ENCODE measurements at places on chromosomes 6 and 20. TPM values are rescaled to one million over a fixed set of nuclear protein-coding genes. Genes with fewer than 3 reads are reported as not detected.

The ASCC3 gene
- 61.8 TPM for total RNA-seq

The LRFN2 gene
- total RNA-seq, result not detected

The EYA4 gene
- total RNA-seq, result 0.05 TPM

The CST5 gene
- total RNA-seq, result not detected

DNA sequence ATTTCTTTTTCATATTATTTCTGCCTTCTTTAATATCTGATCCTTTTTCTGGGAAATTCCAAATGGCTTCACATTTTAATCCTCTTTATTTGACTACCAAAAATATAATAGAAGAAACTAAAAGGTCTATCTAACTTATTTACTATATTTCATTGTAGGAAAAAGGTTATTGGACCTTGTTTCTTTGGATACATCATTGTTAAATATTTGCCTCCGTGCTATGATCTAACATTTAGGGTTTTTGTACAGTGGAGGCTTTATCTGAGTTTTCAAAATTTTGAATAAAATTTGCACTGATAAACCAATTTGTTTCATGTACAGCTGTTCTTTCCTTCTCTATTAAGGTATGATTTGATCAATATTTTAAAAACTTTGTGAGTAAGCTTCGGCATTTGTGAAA is 109.5 kb downstream of the MEI4 start:
- DNase-seq, result no peak

GRCh38 chr20:38602185-38602581 is 574 bp downstream of the ARHGAP40 start:
- no peak for DNase-seq

DNA sequence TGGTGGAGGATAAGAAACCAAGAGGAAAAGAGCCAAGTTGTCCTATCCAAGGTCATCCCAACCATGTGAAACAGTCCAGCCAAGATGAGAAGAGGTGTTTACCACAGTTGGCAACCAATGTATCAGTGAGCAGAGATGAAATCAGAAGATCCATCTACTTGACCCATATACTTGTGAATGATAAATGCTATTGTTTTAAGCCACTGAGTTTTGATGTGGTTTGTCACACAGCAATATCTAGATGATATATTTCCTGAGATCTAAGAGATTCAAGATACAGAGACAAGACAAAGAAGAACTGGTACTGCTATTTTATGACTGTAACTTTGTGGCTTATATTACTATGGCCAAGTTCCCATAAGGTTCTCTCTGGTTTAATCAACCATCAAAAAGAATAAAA is 721.2 kb downstream of the MAFB start:
- no peak for DNase-seq

DNA sequence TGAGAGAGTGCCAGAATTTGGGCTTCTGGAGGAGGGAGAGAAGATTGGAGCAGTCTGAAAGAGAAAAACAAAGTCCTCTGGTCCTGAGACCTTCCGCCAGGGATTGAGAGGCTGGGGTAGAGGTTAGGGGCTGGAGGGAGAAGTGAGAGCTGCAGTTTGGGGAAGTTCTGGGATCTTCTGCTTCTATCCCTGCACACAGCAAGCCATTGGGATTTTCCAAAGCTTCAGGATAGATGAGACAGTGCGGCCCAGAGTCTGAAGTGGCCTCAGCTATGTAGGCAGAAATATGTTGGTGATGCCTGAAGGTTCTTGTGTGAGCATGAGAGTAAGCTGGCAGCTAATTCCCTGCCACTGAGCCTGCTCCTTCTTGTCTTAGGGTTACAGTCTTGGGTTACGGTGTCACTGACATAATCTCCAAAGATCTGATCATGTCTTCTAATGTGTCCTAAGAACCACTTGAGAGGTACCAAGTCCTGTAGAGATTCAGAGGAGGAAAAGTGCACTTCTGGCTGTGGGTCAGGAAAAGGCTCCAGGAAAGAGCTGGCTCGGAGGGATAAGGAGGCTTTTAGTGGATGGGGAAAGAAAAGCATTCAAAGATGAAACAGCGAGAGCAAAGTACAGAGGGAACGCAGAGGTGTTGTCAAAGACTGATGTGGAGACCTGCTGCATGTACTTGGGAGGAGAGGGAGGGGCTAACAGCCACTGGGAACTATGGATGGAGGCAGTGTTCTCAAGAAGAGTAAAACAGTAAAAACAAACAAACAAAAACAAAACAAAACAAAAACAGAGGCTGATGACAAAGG is 131.1 kb upstream of the MYLIP start:
- no peak for DNase-seq

DNA sequence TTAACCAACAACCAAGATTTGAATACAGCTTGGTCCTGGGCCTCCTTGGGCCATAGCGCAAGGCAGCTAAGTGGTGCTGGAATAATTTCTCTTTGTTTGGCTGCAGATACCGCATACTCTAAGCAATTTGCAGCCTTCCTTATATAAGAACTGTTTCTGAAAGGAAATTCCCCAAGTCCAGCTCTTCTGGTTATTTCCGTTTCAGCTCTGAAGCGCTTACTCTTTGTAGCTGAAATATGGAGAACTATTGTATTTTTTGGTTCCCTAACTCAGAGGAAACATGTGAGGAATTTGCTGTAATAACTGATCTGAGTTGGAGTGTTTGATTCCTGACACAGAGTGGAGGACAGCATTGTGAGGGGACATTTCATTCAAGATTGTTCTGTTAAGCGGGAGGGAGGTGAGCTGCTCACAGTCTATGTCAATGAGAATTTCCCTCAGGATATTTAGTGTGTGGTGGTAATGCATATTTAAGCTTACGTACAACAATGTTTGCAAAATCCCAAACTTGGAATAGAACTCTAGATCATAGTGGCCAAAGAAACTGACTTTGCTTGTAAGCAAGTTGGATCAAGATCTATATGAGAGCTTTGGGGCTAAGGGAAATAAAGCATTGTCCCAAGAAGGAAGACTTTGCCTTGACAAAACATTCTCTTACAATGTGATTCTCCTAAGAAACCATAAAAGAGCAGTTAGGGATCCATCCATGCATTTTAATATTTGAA is 576.6 kb upstream of the FLRT3 start:
- no peak for DNase-seq

DNA sequence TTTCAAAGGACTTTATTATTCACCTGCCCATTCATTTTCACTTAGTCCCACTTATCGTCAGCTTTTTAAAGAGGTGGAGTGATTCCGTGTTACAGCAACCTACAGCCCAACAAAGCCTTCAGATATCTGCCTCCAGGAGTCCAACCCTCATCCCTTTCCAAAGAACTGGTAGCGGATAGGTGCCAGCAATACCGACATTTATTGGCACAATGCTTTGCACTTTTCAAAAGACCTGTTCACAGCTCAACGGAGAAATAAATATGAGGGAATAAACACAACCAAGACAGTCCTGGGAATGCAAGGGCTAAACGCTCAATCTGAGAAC is 819 bp upstream of the MTRF1L start:
- DNase-seq, result no peak

DNA sequence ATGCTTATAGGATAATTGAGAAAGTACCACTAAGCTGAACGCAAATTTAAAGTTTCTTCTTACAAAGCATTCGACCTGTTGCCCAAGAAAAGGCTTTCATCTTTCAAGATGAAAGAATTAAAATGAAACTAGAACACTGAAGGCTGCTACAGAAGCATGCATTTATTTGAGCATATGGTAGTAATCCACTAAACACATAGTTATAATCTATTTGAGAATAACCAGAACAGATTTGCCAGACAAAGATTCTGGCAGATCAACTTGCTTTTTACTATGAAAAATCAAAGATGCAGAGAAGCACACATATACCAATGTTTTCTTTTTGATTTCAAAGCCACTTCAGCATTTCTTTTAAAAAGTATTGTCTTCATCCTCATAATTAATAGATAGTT is 412.2 kb downstream of the UTRN start:
- DNase-seq, result no peak

DNA sequence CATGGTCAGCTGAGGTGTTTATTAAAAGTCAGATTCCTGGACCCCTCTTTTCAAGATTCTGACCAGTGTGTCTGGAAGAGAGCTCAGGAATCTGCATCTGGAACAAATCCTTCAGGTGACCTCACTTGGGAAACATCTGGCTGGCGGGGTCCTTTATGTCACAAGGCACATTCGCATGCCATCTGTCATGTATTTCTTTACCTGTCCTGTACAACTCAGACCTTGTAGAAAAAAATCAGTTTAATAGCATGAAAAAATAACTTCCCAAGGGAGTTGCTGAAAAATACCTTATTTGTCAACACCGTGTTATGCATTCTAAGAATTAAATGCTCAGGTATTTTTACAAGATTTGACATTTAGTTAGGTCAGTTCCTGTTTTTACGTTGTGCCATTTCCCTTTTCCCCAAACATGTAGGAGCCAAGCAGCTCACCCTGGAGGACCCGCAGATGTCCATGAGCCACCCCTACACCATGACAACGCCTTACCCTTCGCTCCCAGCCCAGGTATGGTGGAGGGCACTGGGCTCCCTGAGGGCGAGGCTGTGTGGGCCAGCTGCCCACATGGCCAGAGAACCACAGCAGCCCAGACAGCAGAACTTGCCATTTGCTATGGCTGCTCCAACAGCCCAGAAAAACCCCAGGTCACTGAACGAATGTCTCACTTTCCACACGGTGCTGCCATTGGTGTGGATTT is 4.0 kb downstream of the IRF4 start:
- no peak for DNase-seq

GRCh38 chr6:90160013-90160412 is 136.6 kb downstream of the BACH2 start:
- DNase-seq, result no peak

DNA sequence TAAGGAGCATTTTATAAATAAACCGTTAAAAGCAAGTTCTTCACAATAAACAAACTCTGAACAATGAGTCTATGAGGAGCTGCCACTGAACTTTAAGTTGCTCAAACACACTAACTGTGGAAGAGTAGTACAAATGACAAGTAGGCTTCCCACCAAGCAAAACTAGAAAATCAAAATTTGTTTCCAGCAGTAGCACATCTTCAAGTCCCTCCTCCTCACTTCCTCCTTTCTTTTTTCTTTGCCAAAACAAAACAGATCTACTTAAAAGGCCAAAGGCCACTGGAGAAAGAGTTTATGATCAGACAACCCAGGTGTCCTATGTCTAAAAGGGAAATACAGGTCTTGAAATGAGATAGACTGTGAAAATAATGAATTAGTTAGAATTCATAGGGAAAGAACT is 17.1 kb upstream of the FAM135A start:
- DNase-seq, result no peak

DNA sequence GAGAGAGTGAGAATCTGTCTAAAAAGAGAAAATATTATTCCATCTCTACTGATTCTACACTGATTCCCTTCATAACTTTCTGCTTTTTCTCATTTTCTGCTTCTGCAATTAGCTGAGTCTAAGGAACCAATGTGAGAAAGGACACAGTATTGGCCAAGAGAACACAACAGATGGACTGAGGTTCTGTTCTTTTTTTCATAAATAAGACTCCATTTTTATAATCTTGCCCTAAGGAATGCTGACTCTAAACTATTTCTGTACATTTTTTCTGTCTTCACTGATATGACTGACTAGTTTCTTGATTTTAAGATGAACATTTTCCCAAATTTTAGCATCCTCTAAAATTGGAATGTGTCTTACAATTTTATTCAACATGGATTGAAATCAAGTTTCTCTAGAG is 87.0 kb upstream of the IYD start:
- no peak for DNase-seq

DNA sequence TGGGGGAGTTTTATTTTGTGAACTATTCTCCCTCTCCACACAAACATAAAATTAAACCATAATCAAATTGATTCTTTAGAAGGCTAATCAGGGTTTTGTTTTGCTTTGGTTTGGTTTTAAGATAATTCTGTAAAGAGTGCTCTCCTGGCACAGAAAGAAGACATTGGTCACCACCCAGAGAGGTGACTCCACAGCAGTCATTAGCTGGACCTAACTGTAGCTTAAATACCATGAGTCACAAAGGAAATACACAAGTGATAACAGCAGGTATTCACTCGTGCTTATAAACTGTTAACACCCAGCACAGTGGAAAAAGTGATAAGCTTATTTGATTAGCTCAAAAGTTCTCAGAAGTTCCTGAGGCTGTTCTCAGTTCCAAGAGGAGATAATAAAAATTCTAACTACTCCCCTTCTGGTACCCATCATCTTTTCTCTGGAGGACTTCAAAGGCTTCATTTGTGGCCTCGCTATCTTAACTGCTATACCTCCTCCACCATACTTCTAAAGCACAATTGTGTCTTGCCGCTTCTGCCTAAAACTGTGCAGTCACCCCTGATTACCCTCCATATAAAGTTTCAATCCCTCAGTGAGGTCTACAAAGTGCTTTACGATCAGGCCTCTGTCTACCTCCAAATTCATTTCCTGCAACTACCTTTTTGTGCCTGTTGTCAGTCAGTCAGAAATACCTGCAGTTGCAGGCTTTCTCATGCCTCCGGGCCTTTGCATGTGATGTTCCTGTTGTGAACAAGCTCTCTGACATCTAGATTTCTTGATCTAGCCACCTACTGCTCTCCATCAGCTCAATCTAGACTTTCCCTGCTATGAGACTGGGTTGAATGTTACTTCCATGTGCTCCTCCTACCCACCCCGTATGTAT is 201.1 kb downstream of the SAMD5 start:
- DNase-seq, result no peak

DNA sequence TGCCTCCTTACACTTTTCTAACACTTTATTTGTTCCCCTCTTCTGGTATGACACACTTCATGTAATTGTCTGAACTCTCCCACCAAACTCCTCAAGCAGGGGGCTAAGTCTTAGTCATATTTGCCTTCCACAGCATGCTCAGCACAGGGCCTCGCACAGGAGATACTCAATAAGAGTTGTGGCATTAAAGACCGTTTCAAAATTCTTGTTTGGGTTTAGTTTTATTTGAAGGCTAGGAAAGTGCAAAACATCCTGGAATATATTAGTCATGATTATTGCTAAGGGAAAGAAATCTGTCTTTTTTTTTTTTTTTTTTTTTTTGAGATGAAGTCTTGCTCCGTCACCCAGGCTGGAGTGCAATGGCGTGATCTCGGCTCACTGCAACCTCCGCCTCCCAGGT is 137.6 kb upstream of the ECI2 start:
- DNase-seq, result no peak

DNA sequence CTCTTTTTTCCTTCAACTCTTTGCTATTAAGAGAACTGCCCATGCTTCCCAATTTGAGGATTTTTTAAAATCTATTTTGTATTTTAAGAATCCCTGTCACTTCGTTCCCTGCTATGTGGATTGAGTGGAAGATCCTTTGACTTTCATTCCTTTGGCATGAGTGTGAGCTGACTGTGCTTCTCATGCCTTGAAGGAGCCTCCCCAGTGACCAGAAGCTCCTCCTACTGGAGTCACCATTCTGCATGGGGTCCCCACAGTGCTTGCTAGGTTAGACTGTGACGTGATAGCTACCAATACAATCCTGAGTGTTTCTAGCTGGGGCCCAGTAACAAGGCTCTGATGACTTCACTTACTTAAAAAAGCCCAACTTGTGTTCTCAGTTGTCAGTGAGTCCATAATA is 104.4 kb upstream of the LAMP5 start:
- DNase-seq, result peak; percentile 69

Data from SJSA1 (cell line).